ENCODE measurements at places on chromosomes 11 and 22.

- DNase-seq: no peak
Observed at GRCh38 chr11:32821917-32822560, 7.7 kb upstream of the PRRG4 start.

DNA sequence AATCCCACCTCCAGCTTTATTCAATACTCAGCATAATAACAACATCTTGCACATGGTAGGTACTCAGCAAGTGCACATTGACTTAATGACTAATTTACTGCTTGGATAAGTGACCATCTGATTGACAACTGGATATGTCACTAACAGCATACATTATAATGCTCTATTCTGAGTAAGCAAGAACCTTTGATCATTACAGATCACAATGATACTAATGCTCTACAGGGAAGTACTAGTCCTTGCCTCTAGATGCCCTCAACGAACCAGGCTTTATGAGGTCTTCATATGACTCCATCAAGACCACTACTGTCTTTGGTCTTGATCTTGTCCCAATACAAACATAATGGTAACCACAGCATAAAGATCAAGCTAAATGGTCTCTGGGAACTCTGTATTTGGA lies 167.6 kb upstream of the MTMR2 start:
- DNase-seq: no peak

DNA sequence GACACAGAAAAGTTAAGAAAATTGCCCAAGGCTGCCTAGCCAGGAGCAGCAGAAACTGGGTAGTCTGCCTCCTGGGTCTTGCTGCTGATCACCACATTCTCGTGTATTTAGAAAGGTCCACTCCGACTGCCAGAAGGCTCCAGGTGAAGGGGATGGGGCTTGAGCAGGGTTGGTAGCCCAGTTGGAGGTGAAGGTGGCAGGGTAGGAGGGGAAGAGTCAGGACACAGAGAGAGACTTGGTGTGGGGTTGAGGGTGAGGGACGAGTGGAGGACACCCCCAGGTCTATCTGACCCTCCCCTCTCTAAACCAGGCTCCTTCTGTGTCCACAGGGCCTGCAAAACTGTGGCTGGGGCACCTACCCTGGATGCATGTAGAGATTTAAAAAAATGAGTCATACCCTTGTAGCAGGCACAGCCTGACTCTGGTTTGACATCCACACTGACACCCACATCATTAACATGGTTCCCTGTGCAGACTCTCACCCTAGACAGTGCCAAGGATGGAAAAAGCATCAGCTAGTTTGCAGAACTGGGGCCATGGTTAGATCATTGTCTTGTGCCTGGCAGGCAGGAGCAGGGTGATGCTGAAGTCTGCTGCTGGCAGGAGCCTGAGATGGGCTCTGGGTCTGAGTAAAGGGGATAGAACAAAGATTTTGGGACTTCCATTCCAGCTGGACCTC lies 273.2 kb downstream of the TENM4 start:
- DNase-seq: no peak

GRCh38 chr11:116729501-116730240 lies 43.1 kb downstream of the BUD13 start:
- no peak for DNase-seq

DNA sequence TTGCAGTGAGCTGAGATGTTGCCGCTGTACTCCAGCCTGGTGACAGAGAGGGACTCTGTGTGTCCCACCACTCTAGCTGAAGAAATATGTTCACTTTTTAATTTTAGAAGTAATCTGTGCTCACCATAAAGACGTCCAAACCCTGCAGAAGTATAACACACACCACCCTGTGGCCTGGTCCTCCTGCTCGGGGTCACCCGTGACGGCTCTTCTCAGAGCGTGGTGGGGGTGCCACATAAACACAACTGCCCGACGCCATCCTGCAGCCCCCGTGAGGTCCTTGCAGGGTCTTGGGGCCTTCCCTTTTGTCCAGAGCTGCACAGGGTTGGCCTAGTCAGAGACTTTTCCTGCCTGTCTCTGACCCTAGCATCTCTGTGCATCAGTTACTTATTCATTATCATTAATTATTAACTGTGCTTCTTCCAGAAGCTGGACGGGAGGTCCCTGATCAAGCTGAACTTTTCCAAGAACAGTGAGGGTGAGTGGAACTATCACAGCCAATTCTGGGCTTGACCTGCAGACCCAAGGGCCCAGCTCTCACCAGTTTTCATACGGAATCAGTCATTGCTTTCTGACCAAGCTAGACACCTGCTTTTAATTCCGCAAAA lies 8.9 kb downstream of the PPIL2 start:
- DNase-seq: no peak

- no peak for DNase-seq
Observed at GRCh38 chr22:20319041-20319744, 667 bp downstream of the DGCR6L start.

DNA sequence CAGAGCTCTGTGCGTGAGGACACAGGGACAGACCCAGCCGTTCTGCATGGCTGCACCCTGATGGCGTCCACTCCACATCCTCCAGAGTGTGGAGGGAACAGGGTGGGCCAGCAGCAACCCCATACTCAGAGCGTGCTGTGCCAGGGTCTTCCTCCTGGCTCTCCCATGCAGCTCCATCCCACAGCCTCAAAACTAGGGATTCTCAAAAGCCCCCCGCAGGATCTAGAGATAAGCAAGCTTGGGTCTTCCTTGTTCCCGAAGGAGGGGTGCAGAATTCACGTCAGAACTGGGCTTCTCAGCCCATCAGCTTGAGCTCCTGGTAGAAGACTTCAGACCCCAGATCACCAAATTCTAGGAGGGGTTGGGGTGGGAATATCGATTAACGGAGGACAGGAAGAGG lies 858.8 kb downstream of the TBC1D22A start:
- DNase-seq: no peak
